ENCODE measurements at places on chromosomes 6 and 20. TPM values are rescaled to one million over a fixed set of nuclear protein-coding genes. Genes with fewer than 3 reads are reported as not detected.

Gene TEAD3
- total RNA-seq: 0.28 TPM

Gene ADGB
- total RNA-seq: not detected

- no peak for DNase-seq
Observed at GRCh38 chr6:7703148-7703680, 22.7 kb upstream of the BMP6 start.

- DNase-seq: peak; percentile 70
Observed at GRCh38 chr20:13659288-13659687, 20.6 kb upstream of the TASP1 start.

GRCh38 chr6:7152462-7152861 lies 44.7 kb downstream of the RREB1 start:
- DNase-seq: no peak

Gene LAMA5
- total RNA-seq: 2.2 TPM

Gene BMP5
- total RNA-seq: not detected

DNA sequence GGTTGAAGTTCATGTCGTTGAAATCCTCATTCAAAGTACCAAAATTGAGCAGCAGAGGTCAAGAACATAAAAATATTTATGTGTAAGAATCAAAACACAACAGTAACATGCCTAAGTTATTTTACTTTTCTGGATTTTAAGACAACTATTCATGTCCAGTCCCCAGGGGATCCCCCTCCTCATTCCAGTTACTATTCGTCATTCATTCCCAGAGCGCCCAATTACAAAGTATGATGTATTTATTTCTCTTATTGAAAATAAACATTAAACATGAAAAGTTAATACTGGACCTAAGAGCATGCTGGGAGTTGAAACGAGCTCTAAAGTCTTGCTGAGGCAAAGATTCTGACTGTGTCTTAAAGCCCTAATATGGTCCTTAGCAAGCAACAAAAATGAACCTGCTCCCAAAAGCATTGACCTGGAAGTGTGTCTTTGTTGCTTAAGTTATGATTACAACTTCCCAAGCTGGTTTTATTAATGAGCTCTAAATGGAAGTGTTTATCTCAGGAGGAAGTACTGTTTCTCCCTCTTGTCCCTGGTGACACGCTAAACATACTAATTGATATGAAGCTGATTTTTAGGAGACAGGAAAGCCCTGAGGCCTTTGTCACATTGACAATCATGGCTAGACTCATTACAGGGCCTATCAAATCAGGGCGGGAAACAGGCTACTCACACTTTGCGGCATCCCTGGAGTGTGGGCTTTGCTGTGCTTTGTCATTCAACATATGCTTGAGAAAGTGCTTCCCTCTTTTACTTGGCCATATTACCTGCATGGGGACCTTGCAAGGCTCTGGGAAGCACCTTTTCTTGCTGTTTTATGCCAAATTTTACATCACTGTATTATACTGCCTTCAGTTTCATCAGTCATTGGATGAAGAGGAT lies 192.2 kb upstream of the DTNBP1 start:
- no peak for DNase-seq

DNA sequence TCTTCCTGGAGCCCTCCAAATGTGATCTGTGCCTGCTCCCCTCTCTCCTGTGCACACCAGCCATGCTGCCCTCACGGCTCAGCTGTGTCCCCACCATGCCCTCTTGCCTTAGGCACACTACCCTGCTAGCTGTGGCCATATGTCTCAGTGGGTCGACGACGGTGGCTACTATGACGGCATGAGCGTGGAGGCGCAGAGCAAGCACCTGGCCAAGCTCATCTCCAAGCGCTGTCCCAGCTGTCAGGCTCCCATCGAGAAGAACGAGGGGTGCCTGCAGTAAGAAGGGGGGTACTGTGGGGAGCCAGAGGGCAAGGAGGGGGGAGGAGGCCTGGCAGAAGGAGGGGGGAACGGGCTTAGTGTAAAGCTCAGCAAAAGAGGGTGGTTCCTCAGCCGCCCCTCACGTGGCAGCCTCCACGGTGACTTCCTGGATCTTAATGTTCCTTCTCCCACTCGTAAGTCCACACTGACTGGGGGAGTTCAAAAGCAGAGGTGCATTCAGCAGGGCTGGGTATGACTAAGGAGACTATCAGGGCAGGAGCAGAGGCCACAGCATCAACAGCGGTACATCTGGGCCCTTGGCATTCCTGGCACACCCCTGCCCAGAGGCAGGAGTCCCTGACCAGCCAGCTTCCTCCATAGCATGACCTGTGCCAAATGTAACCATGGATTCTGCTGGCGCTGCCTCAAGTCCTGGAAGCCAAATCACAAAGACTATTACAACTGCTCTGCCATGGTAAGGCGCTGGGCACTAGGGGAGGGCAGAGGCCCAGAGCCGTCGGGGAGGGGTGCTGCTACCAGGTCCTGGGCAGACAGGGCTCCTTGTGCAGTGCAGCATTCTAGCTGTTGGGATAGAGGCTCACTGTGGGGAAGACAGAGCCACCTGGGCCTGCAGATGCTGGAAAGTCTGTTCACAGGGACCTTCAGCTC lies 8.0 kb downstream of the DNPH1 start:
- DNase-seq: no peak

DNA sequence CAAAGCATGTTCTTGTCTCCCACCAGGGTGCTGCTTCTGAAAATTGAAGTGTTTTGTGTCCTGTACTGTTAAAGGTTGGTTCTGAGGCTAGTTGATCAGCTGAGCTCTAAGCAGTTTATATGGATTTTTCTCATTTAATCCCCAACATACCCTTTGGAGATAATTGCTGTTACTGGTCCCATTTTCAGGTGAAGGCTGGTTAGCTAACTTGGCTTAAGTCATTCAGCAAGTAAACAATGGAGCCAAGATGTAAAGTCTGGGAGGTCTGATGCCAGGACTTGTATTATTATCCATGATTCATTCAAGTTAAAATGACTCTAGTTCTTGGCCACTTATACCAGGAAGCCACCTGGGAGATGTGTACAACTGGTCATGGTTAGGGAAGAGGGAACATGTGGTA lies 42.5 kb upstream of the FERMT1 start:
- DNase-seq: no peak

Gene MATN4
- not detected for total RNA-seq

DNA sequence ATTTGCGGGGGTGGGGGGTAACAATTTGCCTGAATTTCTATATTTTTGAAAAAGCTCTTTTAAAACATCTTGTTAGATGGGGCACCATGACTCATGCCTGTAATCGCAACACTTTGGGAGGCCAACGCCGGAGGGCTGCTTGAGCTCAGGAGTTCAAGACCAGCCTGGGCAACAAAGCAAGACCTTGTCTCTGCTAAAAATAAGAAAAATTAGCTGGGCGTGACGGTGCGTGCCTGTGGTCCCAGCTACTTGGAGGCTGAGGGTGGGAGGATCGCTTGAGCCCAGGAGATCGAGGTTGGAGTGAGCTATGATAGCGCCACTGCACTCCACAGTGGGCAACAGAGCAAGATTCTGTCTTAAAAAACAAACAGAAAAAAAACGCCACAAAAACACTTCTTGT lies 41.5 kb upstream of the TIAM2 start:
- no peak for DNase-seq

Gene SOBP
- 0.96 TPM for total RNA-seq

Gene FAM83B
- total RNA-seq: 0.05 TPM

Gene CLPSL1
- not detected for total RNA-seq

GRCh38 chr6:15823838-15824414 lies 161.1 kb upstream of the DTNBP1 start:
- peak; percentile 40 for DNase-seq

- DNase-seq: no peak
Observed at GRCh38 chr6:98463038-98464000, 371.1 kb upstream of the POU3F2 start.

- DNase-seq: no peak
Observed at GRCh38 chr6:43436577-43437282, 9.4 kb downstream of the ABCC10 start.

DNA sequence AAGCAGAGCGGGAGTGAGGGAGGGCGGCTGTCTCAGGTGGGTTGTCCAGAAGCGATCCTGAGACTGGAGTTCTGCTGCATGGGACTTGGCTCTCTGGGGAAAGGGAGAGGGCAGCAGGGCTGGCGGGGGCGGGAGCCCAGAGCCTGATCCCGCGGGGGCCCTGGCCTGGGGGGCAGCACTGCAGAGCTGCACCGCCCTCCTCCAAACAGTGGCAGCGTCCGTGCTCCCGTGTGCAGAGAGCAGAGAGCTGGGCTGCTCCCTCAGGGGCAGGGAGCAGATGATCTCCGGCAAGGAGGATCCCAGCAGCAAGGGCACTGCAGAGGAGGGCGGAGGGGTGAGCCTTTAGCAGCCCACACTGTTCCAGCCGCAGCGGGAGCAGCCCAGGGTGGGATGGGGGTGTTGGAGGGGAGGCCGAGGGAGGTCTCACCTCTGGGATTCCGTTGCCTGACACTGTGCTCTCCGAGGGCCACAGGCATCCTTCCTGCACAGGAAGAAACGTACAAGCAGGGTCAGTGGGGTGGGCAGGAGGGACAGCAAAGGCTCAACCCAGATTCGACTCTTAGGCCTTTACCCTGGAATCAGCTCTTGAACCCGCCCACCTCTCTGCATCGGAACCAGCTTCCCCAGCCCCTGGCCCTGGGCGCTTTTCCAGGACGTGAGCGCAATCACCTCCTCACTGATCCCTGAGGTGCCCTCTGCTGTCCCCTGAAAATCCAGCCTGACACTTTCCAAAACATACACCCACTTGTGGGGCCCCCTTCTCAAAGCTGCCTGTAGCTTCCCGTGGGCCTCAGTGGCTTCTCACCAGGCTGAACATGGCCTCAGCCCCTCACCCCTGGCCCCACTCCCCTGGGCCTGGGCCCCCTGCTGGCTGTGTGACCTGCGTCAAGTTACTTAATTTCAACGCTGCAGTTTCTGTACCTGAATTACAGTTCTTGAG lies 32.6 kb upstream of the ZBP1 start:
- no peak for DNase-seq

DNA sequence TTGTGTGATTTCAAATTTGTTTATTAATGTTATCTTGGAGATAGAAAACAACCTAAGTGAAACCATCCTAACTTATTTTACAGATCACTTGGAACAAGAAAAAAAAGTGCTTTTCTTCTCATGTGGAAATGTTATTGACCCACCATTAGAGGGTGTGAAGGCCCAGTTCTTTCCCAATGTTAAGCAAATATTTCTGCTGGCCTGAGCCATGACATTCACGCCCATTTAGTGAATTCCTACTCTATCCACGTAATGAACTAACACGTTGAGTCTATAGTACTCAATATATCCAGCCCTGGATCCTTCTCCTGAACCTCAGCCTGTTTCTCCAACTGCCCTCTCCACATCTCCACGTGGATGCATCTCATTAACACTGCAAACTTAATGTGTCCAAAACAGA lies 180.6 kb upstream of the ZFP64 start:
- no peak for DNase-seq

DNA sequence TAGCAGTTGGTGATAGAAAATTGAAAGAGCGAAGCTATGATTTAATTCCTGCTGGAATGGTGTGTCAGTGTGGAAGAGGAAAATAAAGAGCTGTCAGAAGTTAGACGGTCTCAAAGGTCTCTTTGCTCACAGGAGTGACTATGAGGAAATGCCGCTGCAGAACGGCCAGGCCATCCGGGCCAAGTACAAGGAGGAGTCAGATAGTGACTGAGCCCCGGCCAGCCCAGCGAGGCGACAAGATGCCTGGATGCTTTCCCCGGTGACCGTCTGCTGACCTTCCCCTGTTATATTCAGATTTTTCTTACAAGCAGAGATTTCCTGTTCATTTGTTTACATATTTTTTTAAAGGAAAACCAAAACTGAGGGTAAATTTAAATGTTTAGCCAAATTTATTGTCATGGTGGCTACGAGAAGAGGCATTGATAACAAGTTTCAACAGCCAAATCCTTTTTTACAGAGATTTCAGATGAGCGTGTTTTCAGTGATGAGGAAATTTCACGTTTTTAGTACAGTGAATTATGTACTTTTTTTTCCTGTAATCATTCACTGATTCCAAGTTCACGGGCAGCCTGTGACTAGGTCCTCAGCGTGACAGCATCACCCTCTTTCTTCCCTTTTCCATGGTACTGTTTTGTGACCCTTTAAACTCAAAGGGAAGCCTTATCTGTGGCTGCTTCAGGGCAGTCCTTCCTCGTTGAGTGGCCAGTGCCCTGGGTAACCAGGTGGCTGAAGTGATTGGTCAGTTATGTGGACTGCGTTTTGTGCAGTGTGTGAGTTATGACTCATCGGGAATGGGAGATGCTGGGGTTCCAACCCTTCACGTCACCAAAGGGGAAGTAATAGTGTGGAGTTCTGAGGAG lies 12.6 kb downstream of the DYNLT1 start:
- no peak for DNase-seq

- no peak for DNase-seq
Observed at GRCh38 chr6:157089851-157090250, 233.5 kb downstream of the TMEM242 start.

Gene SAMD5
- 0.23 TPM for total RNA-seq

GRCh38 chr6:133964052-133964451 lies 11.0 kb downstream of the TBPL1 start:
- no peak for DNase-seq

DNA sequence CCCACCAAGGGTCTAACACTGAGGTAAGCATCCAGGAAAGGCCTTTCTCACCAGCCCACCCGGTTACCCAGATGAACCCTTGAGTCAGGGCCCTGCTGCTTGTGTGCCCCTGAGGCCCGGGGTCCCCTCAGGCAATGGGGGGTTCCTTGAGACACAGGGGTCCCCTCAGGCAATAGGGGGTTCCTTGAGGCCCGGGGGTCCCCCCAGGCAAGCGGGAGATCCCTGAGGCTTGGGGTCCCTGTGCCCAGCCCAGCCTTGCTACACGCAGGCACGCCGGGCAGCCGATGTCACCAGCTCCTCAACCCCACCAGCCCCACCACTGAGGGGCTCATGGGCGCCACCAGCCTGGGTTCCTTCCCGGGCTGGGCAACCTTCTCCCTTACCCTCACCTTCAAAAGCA lies 247.2 kb downstream of the TTLL2 start:
- DNase-seq: no peak

Data from GM12878 (cell line).